Natural killer cell treated with Interleukin-12 subunit alpha and Interleukin-12 subunit beta and Interleukin-15 and Interleukin-18, amount 100 ng/mL, for 72 hours (primary cell): ENCODE measurements at places on chromosomes 4 and X.

DNA sequence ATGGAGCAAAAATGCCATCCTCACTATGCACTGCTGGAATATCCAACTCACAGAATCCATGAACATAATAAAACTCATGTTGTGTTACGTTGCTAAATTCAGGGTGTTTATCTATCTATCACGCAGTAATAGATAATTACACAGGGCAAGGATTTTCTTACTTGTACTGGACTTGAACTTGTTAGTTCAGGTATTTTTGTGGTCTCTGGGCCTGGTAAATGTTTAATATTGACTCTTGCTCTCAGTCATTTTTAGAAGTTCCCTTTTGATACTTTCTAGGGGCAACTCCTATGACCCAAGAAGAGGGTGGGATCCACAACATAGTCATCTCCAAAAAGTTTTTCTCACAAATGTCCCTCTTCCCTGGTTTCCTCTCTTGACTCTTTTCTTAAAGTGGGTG lies 522.4 kb upstream of the IGFBP7 start:
- no peak for DNase-seq

DNA sequence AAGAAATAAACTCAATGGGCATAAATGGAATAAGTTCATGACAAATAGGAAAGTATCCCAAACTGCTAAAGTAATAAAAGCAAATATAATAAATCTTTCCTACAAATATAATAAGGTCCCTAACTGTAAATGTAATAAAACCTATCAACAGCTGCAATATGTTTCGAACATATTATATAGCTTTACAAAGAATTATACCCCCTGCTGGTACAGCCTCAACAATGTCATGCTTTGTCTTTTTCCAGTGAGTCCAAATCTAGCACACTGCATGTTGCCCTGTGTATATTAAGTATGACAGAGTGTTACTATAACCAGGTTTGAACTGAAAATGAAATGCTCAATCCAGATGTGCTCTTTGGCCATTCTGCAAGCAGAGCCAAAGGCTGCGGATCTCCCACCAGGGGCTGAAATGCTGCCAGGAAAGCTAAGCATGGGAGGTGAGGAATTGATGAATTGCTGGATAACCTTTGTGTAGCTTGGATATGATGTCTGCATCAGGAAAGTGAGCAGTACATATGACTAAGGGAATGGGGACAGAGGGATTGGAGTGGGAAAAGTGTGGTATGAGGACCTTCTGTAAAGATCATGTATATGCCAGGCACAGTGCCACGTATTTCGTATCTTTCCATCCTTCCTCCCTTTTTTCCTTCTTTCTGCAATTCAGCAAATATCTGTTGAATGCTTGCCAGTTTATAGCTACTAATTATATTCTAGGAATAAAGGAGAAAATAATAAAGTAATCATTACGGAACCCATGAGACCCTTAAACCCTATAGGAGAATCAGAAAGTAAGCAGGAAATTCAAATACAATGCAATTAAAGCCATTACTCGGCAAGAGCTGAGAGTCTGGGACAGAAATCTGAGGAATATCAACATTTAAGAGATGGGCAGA lies 954.6 kb upstream of the LCORL start:
- DNase-seq: no peak

DNA sequence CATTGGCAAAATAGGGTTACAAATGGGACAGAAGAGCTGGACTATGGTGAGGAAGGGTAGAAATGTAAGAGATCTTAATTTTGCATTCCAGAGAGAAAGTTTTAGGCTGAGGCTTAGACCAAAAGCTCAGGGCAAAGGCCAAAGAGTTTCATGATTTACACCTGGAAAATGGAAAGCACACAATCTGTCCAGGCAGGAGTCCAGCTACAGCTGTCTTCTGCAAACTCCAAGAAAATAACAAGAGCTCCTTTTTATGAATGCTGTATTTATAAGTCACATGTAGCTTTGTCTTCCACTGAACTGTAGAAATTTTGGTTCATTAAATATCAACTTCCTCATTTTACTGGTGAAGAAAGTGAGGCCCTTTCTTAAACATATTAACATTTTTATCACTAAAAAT lies 288.0 kb upstream of the ATOH1 start:
- DNase-seq: no peak

- DNase-seq: peak; percentile 65
Observed at GRCh38 chr4:38601244-38601915, 62.6 kb upstream of the KLF3 start.

- no peak for DNase-seq
Observed at GRCh38 chr4:173466101-173466500, 63.9 kb downstream of the HAND2 start.

GRCh38 chr4:8090744-8091301 lies 67.8 kb downstream of the ABLIM2 start:
- DNase-seq: no peak

GRCh38 chr4:157550028-157550427 lies 329.5 kb downstream of the GRIA2 start:
- DNase-seq: no peak

DNA sequence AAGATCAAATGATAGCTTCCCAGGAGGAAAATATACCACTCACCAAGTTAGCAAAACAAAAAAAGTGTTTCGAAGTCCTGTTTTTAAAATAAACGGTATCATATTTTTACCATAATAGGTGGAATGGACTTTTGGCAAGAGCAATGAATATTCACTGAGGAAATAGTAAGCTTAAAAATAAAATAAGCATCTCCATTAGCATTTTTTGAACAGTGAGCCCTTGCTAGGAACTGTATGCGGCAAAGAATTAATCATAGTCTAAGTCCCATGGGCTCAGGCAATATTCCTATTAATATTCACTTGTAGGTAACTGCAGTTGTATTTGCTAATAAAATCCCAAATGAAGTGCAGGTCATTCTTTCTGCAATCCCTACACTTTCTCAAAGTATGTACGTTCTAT lies 191.7 kb upstream of the GABRA2 start:
- DNase-seq: no peak
